Ovary (tissue), 10 donors: ENCODE measurements at places on chromosomes 2 and 18.

- no peak for DNase-seq
Measured at GRCh38 chr2:75041226-75041625, 82.8 kb downstream of the POLE4 start.

DNA sequence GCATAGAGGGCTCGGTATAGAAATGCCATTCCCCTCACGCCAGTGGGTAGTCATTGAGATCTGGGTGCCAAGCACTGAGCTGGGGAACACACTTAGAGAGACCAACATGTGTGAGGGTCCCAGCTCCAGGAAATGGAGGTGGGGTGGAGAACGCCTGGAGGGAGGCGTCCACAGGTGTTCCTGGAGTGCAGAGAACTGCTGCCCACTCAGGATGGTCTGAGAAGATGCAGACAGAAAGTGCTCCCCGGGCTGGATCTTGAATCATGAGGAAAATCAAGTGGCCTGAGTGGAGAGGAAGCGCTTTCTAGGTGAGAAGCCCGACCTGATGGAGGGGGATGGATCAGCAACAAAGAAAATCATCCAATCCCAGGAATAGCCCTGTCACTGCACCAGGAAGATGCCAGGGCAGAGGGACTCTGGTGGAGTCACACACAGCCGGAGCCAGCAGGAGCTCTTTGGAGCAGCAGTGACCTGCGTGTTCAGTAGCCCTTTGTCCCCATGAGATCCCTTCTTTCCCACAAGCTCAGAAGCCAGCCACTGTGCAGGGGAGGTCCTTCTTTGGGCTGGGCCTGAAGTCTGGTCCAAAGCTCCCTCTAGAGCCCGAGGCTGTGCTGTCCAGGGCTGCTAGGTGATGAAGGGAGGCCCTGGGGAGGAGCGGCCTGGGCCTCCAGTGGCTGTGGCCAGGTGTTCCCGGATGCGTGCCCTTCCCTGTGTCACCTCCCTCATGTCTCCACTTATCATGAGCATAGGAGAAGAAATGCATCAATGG is 112.3 kb downstream of the RNF144A start:
- no peak for DNase-seq

- DNase-seq, result no peak
Measured at GRCh38 chr2:241904011-241904718, 34.6 kb downstream of the RTP5 start.

GRCh38 chr2:129302561-129303183 is 676.8 kb upstream of the RAB6C start:
- DNase-seq, result no peak

DNA sequence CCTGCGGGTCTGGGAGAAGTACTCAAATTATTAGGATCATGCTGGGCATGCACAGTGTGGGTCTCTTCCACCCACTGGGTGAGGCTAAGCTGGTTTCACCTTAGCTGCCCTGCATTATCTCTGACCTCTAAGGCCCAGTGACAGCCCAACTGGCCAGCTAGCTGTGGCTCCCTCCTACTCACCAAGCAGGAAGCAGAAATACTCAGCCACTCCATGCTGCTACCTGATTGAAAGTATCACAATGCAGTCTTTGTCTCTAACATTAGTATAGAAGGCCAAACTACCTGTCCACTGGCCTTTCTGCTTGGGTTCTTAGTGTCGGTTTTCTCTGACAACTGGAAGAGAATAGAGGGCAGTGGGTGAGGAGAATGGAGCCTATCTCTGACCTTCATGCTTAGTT is 47.3 kb upstream of the RAB27B start:
- DNase-seq, result no peak

DNA sequence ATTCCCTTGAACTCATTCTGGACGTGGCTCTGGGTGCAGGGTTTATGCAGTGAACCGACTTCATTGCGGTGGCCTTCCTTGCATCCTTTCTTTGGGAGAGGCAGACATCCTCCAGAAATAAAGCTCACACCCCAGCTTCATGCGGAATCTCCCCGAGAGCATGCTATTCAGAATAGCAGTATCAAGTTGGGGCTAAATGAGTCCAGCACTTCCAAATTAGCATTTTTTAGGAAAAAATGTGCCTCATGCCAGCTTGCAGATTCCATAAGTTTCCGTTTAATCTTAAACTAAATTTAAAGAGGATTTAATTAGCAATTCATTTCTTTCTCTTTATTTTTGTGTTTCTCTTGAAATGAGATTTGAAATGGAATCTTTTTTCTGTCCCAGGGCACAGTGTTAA is 107.4 kb upstream of the HDAC4 start:
- DNase-seq, result no peak

DNA sequence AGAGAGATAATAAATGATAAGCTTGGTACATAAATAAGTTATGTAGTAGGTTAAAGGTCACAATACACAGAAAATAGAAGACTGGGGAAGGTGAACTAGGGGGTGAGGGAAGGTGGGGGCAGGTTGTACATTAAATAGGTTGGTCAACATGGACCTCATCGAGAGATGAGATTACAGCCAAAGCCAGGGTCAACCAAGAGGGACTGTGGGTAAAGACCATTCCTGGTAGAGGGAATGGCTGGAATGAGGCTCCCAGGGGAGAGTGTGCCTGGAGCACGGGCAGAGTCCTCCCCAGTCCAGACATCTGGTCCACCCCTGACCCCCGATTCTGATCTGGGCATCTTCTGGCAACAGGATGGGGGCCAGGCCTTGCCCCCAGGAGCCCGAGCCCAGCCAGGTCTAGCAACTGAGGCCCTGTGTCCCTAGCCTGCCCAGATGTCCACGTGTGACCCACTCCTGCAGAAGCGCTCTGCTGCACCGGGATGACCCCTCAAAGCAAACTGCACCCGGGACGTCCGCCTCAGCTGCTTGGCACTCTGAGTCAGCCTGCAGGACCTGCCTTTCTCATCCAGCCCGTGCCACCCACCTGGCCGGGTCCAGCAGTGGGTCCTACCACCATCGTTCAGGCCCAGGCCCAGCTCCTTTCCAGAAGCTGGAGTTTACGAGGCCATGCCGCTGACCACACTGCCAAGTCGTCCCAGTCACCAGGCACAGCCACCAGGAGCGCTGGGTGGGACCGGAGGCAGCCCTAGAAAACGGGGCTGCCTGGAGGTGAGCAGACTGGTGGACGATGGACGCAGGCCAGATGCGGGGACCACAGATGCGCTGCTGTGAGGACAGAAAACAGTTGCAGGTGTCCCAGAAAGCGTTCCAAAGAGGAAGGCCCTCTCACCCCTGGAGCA is 56.2 kb upstream of the ID2 start:
- DNase-seq, result no peak

DNA sequence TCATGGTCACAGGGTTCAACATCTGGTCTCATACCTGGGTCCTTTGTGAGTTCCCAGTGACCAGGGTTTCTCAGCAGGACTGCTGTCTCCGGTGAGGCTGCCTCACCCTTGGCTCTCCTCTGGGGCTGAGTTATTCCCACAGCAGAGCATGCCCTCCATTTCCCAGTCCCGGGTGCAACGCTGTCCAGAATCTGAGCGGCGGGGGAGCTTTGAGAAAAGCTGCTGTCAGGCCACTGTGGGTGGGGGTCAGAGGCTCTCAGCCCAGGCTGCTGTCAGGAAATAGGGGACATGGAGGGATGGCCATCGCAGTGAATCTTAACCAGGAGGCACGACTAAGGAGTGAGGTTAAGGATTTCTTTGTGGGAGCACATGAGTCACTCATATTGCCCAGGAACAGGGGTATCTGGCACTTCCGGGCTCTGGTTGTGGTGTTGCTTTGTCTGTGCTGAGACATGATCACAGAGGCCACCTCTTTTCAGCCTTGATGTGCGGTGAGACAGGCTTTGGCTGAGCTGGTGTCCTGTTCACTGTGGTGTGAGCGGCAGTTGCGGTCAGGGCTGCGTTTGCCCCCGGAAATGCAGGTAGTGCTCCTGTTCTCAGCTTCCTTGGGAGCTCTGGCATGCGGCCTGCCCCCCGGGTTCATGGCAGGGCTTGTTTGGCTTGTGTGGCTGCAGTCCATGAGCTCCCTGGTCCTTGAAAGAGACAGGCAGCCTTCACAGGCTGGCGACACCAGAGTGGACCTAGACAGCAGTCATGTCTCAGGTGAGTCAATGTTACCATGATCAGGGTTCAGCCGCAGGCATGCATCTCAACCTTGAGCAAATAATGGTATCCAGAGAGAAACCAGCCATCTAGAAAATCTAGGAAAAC is 310.7 kb upstream of the MYT1L start:
- no peak for DNase-seq

GRCh38 chr2:1945819-1946218 is 201.5 kb upstream of the PXDN start:
- no peak for DNase-seq

- DNase-seq, result no peak
Measured at GRCh38 chr2:8489751-8490150, 192.1 kb upstream of the ID2 start.

- no peak for DNase-seq
Measured at GRCh38 chr18:48702346-48703027, 163.7 kb downstream of the CTIF start.

- DNase-seq, result no peak
Measured at GRCh38 chr2:149152469-149152953, 114.0 kb downstream of the LYPD6B start.

- no peak for DNase-seq
Measured at GRCh38 chr18:26255695-26256622, 29.7 kb downstream of the TAF4B start.

- no peak for DNase-seq
Measured at GRCh38 chr2:112686348-112687217, 34.2 kb upstream of the NT5DC4 start.

GRCh38 chr18:50619861-50620275 is 60.0 kb downstream of the MAPK4 start:
- no peak for DNase-seq

- DNase-seq, result no peak
Measured at GRCh38 chr18:70172225-70172624, 33.3 kb downstream of the RTTN start.

DNA sequence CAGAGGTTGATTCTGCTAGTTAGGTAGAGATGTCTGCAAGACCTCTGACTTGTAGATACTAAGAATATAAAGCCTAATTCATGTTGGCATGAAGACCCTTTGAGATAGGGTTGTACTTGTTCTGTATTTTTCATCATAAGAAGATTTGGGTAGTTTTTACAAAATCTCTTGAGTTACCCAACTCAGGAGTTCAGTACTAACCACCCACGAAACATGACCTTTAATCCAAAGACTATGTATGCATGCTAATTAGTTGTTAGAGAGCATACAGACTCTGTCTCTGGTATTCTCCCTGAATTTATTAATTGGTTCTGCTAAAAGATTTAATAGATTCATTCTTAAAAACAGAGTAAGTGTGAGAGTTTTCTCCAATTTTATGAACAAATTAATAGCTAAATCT is 16.9 kb downstream of the PECR start:
- DNase-seq, result no peak

DNA sequence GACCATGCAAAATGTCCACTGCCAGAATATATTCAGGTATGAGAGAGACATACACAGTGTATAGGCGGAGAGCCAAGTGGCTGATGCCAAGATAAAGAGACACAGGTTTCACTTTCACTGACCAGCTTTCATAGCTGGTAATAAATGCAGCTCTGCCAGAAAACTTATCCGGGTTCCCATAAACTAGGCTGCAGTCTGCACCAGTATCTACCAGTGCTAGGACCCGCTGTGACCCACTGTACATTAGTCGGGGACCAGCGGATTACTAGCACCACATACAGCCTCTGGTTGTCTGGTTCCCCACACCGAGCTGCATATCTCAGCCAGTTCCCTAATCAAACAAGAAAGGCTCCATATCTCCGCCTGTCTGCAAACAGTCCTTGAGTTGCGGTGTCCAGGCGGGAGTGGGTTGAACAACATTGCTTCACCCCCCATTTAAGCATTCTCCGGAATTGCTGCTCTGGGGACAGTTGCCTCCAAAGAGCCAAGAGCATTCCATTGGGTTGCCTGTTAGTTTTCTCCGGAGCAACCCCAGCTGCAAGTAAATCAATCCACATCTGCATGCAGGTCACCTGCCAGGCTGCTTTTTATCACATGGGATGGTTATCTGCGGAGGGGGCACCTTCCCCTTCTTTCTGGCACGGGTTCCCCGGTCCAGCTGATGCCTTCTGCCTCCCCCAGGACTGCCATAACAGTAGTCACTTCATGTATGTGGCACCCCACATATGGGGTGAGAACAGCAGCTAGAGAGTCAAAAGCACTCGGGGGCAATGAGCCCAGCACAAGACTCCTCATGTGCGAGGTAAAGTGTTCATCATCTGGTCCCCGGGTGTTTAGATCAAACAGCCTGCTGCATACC is 18.0 kb upstream of the KLHL23 start:
- no peak for DNase-seq

DNA sequence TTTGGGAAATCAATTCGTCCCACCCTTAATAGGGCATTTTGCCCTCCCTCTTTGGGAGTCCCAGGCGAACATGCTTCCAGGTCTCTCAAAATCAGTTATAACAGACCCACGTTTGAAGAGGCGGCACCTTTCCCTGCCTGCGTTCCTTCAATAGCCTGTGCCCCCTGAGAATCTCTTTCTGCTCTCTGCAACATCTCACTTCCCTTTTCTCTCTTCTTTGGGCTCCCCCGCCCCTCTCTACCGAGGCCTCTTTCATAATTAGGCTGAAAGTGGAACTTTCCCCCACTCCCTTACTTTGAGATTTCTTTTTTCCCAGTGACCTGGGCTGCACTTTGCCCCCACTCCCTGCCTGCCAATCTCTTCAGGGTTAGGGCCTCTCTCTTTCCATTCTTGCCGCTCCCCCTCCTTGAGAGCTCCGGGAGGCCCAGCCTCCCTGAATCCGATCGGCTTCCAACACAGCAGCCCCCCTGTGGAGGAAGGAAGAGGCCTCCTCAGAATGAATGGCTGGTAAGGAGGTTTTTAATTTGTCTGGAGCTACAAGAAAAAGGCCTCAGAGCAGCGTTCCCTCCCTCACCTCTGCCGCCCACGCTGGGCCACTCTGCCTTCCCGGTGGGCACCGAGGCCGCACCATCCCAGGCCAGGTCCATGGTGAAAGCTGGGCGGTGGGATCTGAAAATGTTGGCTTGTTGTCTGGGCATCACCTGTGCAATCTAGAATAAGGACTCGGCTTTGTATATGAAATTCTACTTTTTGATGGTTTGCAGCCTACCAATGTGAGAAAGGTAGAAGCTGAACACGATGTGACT is 162.6 kb upstream of the SIX3 start:
- DNase-seq, result no peak

DNA sequence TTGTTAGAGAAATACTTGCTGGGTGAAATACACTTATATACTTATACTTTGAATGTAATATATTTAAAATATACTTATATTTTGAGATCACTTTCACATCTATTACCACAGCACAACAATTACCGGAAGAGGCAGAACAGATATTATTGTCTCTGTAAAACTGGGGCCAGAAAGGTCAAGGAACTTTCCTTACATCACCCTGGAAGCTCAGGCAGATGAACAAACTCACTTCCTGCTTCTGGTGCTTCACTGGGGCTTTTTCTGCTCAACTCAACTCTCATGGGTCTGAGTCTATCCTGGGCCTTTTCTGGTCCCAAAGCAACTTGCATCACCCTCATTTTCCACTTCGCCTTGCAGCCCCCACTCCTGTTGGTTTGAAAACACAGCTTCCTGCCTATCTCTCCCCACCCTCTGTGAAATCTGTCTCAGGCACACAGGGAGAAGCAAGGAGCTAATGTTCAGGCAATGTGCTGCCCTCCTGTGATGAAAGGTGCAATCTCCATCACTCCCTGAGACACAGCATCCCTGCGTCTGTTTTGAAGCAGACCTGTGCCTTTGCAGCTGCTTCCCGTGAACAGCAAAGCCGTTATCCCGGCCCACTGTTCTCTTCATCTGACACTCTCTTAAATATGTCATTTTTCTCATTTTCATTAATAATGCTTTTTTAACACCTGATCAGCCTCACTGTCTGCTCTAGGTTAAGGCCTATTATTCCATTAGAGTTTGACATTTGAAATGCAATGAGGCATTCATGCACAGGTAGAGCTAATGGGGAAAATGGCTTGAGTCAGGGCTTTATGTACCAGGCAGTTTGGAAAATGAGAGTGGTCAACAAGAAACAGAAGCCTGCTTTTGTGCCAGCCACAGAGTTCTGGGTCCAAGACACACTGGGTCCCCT is 251.9 kb upstream of the CHAC2 start:
- no peak for DNase-seq
